MM.1S (cell line): ENCODE measurements at places on chromosomes 7 and 10.
A peak's percentile ranks its signal among the peaks of the same experiment; 100 is the strongest.

DNA sequence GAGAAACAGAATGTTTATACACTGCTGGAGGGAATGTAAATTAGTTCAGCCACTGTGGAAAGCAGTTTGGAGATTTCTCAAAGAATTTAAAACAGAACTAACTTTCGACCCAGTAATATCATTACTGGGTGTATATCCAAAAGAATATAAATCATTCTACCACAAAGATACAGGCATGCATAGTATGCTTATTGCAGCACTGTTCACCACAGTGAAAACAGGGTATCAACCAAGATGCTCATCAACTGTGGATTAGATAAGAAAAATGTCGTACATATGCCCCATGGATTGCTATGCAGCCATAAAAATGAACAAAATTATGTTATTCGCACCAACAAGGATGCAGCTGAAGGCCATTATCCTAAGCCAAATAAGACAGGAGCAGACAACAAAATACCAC, 343.1 kb upstream of the KCND2 start:
- DNase-seq, result no peak

DNA sequence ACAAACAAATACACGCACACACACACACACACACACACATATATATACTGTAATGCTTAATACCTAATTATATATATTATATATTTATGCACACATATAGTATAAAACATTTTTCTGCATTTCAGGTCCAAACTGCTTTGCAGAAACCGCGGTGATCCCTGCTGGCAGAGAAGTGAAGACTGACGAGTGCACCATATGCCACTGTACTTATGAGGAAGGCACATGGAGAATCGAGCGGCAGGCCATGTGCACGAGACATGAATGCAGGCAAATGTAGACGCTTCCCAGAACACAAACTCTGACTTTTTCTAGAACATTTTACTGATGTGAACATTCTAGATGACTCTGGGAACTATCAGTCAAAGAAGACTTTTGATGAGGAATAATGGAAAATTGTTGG, 138.5 kb downstream of the VWC2 start:
- DNase-seq, result no peak

DNA sequence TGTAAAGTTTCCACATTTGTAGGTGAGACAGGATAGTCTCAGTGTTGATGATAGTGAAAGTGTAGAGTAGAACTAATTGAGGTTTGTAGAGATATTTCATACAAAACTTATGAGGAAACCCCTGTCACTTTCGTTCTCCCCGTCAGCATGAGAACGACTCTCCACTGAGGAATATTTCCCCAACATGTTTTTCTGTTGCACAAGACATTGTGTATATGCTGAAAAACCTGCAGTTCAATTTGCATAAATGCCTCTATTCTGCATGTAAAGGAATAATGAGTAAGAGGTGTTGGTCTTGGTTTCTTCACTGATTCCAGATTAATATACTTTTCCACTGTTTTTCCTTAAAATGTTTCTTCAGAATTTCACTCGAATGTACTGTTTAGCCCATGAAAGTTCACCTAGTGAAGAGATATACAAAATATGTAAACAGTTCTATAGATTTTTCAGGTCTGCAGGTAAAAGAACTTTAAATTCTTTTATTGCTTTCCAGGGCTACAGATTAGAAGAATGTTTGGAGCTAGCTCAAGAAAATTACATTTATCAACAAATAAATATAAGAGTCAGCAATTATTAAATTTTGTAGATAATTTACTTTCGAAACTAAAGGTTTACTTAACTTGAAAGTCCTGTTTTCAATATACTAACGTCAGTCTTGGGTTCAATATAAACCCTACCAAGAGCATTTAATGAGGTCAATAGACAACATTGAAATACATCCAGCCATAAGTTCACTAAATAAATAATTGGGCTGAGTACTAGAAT, 37.2 kb downstream of the HEPACAM2 start:
- DNase-seq, result no peak

- DNase-seq, result no peak
Observed at GRCh38 chr10:99872367-99873162, 90.1 kb downstream of the ABCC2 start.

- no peak for DNase-seq
Observed at GRCh38 chr10:97059006-97059871, 126.5 kb downstream of the SLIT1 start.

DNA sequence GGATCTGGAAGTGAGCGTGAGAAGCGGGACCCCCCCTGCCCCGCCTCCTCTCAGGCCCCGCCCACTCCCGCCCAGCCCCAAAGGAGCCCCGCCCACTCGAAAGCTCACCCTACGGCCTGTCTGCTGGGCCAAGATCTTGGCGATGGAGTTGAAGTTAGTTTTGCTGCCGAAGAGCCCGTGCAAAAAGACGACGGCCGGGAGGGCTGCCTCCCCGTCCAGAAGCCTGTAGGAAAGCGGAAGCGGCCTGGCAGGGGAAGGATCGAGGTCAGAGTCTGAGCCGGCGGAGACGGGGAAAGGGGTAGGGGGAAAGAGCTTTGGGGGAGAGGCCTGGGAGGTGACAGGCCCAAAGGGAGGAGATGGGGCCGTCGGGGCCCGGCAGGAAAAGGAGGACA, 386 bp downstream of the ABHD11 start:
- DNase-seq, result peak; percentile 55

DNA sequence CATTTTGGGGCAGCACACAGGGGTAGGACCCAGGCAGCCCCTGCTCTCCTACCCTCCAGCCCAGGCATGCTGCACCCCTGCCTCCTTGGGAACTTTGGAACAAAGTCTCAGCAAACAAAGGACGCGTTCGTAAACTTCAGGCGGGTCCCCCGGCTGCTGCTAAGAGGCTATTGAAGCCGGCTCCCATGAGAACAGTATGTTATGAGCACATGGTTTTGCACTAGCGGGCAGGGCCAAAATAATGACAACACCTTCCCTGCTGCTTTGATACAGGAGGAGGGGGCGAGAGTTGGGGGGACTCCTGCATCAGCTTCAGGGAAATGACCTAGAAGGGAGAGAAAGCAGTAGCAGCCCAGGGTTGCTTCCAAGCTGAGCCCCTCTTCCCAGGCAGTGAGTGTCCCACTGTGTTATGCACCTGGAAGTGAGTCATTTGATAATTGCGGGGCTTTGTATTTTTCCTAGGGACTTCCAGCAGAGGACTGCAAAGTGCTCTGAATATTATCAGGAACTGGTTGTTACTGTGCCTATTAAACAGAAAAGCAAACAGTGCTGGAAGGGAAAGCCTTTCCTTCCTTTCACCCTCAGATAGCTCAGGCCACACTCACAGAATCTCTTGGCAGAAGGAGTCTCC, 6.9 kb downstream of the ITPRIP start:
- no peak for DNase-seq

- DNase-seq, result no peak
Observed at GRCh38 chr7:76232698-76233097, 31.0 kb downstream of the SRRM3 start.

DNA sequence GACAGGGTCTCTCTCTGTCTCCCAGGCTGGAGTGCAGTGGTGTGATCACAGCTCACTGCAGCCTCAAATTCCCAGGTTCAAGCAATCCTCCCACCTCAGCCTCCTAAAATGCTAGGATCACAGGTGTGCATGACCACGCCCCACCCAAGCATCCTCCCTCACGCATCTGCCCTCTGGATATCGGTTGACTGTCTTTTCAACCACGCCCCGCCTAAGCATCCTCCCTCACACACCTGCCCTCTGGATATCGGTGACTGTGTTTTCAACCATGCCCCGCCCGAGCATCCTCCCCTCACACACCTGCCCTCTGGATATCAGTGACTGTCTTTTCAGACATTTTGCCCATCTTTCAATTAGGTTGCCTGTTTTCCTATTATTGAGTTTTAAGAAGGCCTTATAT, 140.5 kb downstream of the MAD1L1 start:
- DNase-seq, result no peak

- no peak for DNase-seq
Observed at GRCh38 chr7:16347827-16348192, 73.5 kb downstream of the CRPPA start.

DNA sequence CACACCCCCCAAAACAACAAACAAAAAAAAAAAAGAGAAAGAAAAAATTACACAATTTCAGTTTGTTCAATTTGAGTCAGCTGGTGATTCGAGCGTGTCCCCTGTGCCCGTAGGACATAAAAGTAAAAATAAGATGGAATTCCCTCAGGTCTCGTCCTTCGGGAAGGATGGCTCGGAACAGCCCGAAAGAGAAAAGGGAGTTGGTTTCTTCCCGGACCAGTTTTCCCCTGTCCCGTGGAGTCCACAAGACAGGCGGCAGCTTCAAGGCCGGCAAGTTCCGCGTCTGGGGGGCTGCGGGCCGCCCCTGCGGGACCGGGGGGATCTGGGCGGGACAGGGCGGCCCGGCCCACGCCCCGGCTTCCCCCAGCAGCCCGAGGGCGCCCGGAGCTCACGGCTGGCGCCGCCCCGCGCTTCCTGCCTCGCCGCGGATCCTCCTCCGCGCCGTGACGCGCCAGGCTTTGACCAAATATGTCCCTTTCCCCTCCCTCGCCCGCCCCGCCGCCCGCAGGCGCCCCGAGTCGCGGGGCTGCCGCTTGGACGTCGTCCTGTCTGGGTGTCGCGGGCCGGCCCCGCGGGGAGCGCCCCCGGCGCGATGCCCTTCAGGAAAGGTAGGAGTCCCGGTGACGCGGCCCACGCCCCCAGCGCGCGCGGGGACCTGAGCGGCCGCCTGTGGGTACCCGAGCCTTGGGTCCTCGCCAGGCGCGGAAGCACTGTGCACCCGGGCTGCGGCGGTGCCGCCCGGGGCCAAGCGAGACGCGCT, 55.8 kb downstream of the RBM17 start:
- DNase-seq, result peak; percentile 88

DNA sequence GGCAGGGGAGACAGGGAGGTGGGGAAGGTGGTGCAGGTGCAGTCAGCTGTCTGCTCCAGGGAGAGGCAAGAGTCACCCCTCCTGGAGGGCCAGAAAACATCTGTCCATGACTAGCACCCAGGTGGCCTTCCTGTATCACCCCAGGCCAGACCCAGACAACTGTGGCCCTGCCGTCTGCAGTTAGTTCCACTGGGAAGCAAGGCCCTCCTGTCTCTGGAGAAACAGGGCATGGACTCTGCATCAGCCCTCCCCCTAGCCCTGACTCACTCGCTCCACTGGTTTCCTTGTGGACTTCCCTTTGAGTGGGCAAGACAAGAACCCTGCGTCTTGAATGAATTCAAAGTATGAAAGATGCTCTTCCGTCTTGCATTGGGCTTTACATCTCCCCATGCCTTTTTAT, 12.6 kb downstream of the TBATA start:
- DNase-seq, result no peak

DNA sequence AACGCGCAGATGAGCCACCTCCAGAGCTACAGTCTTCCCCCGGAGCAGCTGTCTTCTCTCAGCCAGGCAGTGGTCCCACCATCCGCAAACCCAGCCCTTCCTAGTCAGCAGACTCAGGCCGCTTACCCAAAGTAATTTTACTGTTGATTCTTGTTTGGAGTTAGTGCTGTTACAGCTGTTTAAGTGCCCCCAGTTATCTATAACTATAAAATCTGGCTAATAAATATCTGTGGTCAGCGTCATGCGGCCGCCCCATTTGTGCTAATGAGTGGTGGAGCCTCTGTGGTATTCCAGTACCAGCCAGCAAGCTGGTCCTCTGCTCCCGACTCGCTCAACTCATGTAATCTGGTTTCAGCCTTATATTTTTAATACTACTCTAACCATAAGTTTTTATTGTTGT, 43.2 kb upstream of the TMEM236 start:
- DNase-seq, result no peak

DNA sequence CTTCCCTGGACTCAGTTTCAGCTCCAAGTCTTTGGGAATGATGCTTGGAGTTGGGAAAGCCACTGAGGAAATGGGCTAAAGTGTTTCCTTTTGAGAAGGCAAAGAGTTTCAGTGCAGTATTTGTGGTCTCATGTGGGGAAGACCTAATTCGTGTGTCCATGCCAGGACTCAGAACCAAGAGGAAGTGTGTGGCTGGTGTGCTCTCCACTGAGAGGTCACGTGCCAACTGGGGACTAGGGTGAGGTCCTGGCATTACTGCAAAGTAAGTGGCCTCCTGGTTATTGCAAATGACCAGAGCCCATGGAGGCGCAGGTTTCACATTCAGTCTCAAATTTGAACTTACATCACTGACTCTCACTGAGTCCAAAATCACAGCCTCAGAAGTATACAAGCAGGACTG, 48.6 kb upstream of the ITPRID1 start:
- no peak for DNase-seq

- DNase-seq, result no peak
Observed at GRCh38 chr7:39838326-39838725, 111.7 kb upstream of the CDK13 start.

DNA sequence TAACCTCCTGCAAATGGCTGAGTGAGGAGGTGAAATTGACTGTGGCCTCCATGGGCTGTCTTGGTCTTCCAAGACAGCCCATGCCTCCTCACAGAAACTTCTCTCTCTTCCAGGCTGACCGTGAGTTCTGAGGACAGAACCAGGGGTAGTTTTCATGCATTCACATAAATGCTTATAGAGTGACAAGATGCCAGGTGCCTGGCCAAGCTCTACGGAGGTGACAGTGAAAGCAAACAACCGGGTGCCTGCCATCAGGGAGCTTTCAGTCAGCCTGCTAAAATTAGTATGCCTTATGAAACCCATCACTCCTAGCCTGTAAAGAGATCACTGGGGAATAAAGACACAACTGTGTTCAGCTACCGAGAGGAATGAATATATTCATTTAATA, 919 bp upstream of the RHOBTB1 start:
- no peak for DNase-seq
